ENCODE measurements at places on chromosomes 1 and 21. TPM values are rescaled to one million over a fixed set of nuclear protein-coding genes. Genes with fewer than 3 reads are reported as not detected.

CD1B gene
- total RNA-seq, result not detected

GRCh38 chr1:155694167-155694566 is 5.3 kb downstream of the DAP3 start:
- DNase-seq, result no peak

- DNase-seq, result peak; percentile 51
These were observed 629 bp downstream of the PGD start for GRCh38 chr1:10399444-10399941.

HFM1 gene
- total RNA-seq, result 3.6 TPM

BMP8B gene
- 3.5 TPM for total RNA-seq

- DNase-seq, result no peak
These were observed 462.5 kb downstream of the SETD4 start for GRCh38 chr21:35597750-35598339.

GRCh38 chr1:19229229-19229628 is 19.2 kb upstream of the UBR4 start:
- no peak for DNase-seq

TRABD2B gene
- total RNA-seq, result 0.72 TPM

DNA sequence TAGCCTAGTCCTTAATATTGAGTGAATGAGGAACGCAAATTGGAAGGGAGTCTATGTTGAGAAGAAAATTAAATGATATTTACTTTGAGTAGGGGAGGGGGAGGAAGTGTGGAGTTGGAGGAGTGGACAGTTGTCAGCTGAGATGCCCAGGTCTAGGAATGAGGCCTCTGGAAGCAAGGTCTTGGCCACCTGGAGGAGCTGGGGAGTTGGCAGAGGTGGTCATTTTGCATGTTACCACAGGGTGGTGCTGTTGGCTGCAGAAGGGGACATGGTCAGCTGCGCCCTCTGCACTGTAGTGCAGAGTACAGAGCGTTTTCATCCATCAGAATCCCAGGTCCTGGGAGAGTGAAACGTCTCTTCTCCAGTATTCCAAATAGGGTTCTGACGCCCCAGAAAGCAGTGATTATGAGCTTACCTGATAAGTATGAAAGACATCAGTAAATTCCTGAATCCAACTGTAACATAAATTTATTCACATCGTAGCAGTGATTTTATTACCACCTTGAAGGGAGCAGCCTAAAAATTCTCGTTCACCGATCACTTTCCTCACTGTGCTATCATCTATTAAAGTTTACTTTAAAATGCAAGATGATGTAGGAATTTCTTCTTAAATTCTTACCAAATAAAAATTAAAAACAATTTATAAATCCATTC is 13.8 kb downstream of the PARK7 start:
- peak; percentile 66 for DNase-seq

DNA sequence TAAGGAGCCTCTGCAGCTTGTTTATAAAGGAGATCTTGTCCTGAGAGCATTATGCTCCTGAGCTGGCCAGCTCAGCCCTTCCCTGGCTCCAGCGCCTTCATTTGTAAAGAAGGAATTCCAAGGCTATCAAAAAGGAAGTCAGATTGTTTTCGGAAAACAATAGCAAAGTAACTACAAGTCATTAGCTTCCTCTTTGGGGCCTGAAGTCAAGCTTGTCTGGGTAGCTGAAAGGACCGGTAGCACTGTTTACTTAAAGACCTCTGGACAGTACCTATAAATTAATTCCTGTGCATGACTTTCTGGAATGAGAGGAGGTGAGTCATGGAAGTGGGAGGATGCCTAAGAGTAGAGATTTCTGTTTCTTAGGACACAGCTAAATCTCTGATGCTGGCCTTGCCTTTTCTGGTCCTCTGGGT is 20.7 kb upstream of the GJA5 start:
- no peak for DNase-seq

DNA sequence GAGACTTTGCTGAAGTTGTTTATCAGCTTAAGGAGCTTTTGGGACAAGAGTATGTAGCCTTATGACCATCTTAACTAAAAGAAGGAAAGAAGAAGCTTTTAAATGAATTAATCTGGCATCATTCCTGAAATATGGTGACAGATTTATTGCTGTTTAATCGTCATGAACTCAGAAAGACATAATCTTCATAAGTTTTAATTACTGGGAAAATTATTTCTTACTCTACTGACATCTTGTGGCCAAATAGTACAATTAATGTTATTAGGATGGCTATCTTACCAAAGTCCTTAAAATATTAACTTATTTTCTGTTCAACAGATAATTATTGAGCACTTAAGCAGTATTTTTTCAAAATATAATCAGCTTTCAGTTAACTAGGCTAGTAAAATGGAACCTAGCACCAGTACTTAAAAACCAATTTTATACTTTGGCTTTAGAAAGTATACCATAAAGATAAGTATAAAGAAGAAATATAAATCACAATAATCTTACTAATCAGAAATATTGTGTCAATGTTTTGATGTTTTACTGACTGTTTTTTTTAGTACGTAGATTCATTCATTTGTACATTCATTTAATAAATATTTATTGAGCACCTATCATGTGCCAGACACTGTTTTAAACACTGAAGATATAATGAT is 34.7 kb upstream of the GPR25 start:
- DNase-seq, result no peak

DNA sequence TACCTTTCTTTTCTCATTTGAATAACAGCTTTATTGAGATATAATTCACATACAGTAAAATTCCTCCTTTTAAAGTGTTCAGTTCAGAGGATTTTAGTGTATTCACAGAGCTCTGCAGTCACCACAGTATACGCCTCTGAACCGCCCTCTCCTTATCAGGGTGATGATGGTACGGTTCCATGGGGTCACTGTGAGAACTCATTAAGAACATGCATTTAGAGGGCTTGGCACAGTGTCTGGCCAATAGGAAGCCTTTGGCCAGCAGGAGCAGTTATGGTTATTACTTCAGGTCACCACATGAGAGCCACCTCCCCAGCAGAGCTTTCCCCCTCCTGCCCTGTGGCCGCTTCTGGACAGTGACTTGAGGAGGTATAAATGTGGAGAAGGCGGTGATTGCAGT is 27.3 kb downstream of the KCNQ4 start:
- no peak for DNase-seq

DNA sequence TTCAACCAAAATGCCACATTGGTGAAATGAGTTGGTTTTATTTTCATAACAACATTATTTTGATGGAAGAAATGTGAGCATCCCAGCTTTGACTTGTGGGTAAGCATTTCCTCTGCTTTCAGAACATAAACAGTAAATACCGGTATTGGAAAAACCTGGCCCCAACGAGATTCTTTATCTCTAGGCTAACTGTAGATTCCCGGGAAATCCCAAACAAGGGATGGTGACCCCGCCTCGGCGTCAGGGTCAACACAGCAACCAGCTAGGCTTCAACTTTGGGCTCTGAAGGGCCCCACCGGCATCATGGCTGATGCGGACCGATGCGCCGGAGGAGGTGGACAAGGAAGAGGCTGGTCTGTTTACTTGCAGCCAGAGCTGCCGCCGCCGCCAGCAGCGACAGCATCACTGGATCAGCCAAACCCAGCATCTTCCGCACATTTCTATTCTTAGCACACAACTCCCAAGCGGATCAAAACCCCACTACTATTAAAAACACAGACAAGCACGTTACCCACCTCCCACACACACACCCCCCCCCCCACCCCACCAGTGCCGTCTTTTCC is 1.1 kb downstream of the AKT3 start:
- peak; percentile 70 for DNase-seq

GRCh38 chr21:26226724-26227123 is 56.2 kb upstream of the APP start:
- DNase-seq, result no peak

SCNM1 gene
- 27.3 TPM for total RNA-seq

S100A11 gene
- total RNA-seq, result 9.4 TPM

DNA sequence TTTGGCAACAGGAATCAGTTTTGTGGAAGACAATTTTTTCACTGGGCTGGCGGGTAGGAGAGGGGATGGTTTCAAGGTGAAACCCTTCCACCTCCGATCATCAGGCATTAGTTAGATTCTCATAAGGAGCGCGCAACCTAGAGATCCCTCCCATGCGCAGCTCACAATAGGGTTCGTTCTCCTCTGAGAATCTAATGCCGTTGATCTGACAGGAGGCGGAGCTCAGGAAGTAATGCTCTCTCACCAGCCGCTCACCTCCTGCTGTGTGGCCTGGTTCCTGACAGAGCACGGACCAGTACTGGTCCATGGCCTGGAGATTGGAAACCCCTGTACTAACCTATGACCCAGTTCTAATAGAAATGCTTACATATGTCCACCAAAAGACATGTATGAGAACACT is 96.6 kb upstream of the KIAA1614 start:
- DNase-seq, result no peak

- no peak for DNase-seq
These were observed 15.0 kb downstream of the PDE9A start for GRCh38 chr21:42668298-42668992.

GRCh38 chr21:31553926-31554325 is 105.6 kb upstream of the SOD1 start:
- DNase-seq, result no peak

UBXN10 gene
- total RNA-seq, result 11.4 TPM

LMOD1 gene
- total RNA-seq, result 2.9 TPM

DNA sequence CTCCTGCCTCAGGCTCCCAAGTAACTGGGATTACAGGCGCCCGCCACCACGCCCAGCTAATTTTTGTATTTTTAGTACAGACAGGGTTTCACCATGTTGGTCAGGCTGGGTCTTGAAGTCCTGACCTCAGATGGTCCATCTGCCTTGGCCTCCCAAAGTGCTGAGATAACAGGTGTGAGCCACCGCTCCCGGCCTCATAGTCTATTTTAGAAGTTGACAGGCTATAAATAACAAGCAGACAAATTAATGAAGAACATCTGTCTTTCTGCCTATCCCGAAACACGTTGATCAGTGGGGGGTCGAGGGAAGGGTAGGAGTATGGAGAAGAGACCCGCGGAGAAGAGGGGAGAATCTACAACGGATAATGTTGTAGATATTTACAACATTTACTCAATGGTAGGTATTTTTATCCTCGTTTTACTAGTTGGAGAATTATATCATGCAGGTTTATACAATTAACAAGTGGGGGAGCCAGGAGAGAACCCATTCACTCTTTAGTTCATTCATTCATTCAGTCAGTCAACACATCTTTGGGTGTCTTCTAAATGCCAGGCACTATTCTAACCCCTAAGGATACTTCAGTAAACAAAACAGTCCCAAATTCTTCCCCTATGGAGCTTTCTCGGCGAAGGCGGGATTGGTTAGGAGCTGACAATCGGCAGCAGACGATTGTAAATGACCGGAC is 497 bp upstream of the IFNAR2 start:
- no peak for DNase-seq

DNA sequence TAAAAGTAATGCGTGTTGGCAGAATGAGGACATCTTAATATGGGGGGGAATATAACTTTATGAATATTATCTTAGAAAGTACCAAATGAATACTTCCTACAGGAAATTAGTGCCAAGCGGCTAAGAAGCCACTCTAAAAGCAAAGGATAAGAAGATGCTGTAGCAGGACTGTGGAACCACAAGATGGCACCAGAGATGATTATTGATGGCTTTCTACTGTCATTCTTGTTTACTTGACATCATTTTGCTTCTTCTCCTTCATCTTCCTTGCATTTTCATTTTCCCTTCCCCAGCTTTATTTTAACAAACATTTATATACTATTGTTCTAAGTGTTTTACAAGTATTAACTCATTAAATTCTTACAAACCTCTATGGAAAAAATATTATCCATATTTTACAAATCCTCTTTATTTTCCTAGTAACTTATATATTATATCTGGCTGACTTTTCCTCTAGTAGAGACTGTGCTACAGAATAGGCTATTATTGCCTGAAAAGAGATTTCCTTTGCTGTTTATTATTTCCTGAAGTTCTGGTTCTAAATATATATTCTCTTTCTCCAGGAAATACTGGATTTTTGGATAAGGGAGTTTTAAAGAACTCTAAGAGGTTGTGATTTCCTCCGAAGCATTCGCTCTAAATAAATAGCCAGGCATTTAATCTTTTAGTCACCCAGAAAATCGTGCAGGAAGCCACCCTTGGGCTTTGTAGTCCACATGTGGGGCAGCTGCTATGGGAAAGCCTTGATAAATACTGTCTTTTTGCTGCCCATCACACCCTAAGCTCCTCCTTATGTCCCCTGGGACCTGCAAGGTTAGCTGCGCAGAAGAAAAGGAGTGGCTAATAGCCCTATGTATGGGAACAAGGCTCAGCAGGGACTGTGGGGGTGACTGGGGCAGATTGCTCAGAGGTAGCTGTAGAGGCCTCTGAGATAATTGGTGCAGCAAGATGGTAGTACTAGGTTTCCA is 69.8 kb downstream of the TPR start:
- no peak for DNase-seq

GRCh38 chr21:33238146-33238545 is 8.4 kb downstream of the IFNAR2 start:
- no peak for DNase-seq
